ENCODE measurements at places on chromosomes 6 and 20.

GRCh38 chr20:51085769-51086168, 62.9 kb upstream of the KCNG1 start:
- DNase-seq: no peak

DNA sequence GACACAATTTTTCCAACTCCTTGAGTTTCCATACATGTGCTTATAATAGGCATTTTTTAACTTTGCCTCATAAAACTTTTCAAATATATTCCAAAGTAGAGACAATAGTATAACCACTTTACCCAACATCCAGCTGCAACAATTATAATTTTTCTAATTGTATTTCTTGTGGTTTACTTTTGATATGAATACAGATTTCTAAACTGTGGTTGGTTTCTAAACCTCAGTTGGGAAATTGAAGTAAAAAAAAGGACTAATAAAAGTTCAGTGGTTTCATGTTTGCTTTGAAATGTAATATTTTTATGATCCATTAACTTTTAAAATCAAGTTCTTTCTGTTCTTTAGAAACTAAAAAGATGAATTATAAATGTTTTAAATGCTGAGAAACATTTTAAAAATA, 40.0 kb downstream of the FRK start:
- DNase-seq: no peak

- DNase-seq: no peak
Measured at GRCh38 chr6:111549168-111549567, 56.5 kb downstream of the TRAF3IP2 start.

- DNase-seq: no peak
Measured at GRCh38 chr6:107956586-107957307, 1.3 kb downstream of the SEC63 start.

- no peak for DNase-seq
Measured at GRCh38 chr6:56570413-56571359, 72.0 kb downstream of the DST start.

DNA sequence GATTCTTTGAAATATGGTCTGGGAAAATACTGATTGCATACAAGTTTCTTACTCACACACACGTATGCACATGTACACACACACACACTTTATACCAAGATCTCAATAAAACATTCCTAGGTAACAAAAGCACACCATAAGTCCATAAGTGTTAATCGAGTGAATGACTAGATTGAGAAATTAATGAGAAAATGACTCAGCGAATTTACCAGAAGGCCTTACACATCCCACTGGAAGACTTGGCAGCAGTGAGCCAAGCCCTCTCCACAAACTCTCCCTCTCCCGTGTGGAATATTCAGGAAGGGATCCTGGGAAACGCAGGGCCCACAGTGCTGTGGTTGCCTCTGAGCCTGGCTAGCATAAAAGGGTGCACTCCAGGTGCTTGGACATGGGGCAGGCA, 227.2 kb downstream of the LY86 start:
- DNase-seq: no peak

- DNase-seq: no peak
Measured at GRCh38 chr6:13924949-13925881, at the start of gene RNF182. Gene RNF182 (plus strand): TSS chr6:13924952. CDS start chr6:13977120, 52,168 bp downstream.

GRCh38 chr6:131290955-131291354, 155.7 kb downstream of the AKAP7 start:
- no peak for DNase-seq

GRCh38 chr6:118869350-118869749, 24.6 kb upstream of the ASF1A start:
- no peak for DNase-seq

DNA sequence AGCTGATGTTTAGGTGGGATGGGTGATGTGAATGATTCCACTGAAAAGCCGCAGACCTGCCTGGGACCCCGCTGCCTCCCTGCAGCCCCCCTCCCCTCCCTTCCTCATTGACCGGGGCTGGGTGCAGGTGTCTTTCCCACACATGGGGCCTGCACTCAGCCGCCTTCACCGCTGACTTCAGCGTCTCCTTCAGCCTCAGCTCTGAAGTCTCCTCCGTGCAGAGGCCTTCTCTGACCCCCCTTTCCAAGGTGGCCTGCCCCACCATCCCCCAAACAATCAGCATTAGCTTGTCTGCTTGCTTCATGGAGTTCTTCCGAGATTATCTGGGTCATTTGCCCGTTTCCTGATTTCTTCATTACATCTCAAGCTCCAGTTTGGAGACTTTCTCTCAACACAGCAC, 140.7 kb downstream of the SMOC2 start:
- DNase-seq: no peak

DNA sequence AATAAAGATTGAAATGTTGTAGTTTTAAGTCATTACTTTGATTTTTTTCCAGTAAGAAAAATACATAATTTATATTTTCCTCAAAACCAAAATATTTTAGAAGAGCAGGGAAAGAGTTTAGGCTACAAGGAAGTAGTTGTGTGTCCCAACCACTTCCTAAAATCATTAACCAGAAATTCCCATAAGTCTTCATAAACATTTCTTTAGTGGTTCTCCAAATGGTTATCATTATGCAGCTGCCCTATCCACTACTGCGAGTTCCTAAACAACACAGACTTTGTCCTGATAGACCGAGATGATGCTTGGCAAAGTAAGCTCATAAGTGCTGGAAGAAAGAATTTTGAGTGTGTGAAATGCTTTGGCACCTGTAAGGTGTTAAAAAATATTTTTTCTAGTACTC, 93.6 kb downstream of the ARMC2 start:
- no peak for DNase-seq

All from stimulated activated CD4-positive, alpha-beta T cell treated with anti-CD3 and anti-CD28 coated beads, Interleukin-4, amount 100 ng/mL, for 48 hours (primary cell).